Osteocyte (in vitro differentiated cells): ENCODE measurements at places on chromosomes 16 and 17. TPM values are rescaled to one million over a fixed set of nuclear protein-coding genes. Genes with fewer than 3 reads are reported as not detected.

DNA sequence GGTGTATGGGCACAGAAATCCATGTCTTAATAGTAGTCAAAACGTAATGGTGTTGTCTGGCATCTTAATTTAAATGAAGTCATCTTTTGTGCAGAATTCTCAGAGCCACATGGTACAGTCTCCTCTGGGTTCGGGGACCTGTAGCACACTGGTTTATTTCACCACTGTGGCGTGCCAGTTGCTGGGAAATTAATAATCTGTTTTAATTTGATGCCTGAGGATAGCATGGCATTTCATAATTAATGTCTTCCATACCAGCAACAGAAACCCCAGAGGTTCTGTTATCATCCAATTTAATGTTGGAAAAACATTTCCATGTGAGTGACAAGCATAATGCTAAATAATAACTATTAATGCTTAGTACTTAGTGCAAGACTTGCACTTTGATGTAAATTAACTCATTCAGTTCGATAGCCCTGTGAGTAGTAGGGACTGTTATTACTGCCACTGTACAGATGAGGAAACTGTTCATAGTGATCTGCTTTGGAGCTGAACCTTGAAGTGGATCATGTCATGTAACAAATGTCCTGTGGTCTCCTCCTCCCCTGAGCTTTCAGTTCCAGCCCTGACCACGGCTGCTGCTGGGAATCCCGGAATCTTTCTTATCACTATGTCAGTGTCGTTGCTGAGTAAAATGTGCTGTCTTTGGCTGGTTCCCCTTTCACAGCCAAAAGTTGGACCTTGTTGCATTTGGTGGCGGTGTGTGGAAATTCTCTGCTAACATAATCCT lies 51.2 kb downstream of the SNX29 start:
- no peak overlapping the region for H3K4me3 ChIP-seq
- no peak for DNase-seq
- no peaks in the 10 kb centered on the region for H3K27me3 ChIP-seq
- H3K36me3 ChIP-seq: peaks cover 2% of the 10 kb centered on the region

HAGHL gene
- 11.3 and 17.3 TPM in 2 replicates for total RNA-seq

TNS4 gene
- 0.21 and 0.73 TPM in 2 replicates for total RNA-seq

GRCh38 chr17:75557075-75557851 lies 30.3 kb upstream of the MYO15B start:
- H3K27ac ChIP-seq: peak overlapping the region; percentile 34
- no peaks in the 10 kb centered on the region for H3K36me3 ChIP-seq
- peaks cover 17% of the 10 kb centered on the region for H3K4me1 ChIP-seq
- no peaks in the 10 kb centered on the region for H3K27me3 ChIP-seq
- no peak for DNase-seq
- no peak overlapping the region for H3K4me3 ChIP-seq

DNA sequence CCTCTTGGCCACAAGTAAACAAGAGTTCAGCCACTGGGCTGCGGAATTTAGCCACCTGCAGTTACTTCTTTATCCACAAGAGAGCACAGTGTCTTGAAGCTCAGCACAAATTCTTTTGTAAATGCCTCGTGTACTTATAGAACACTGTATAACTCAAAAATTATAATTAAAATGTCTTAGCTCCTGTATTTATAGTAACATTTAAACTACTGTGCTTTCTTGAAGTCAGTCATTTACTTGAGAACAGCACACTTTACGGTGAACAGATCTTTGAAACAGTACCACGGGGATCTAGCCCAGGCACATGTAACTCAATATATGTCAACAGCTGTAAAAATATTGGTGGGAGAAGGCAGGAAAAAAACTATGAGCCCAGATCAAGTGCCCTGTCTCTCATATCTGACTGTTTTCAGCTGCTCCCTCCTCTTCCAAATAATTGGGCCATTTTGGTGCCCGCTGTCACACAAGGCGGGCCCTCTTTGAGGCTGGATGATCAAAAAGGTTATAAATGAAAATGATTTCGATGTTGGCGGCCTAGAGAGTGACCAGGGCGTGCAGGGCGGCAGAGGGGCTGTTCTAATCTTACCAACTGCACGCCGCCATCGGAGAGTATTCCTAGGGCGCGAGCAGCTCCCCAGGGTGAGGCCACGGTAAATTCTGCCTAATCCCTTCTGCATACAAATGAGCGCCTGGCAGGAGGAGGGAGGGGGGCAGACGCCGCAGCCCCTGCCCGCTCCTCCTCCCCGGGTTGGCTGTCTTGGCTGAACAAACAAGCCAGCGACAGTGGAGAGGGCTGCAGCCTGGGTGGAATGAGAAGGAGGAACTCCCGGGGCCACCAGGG lies 183.2 kb downstream of the C16orf78 start:
- H3K36me3 ChIP-seq: no peaks in the 10 kb centered on the region
- peaks cover 4% of the 10 kb centered on the region for H3K4me1 ChIP-seq
- H3K27me3 ChIP-seq: peaks cover 3% of the 10 kb centered on the region
- H3K4me3 ChIP-seq: no peak overlapping the region
- no peak overlapping the region for H3K27ac ChIP-seq
- DNase-seq: no peak

- no peaks in the 10 kb centered on the region for H3K36me3 ChIP-seq
- H3K4me3 ChIP-seq: no peak overlapping the region
- no peaks in the 10 kb centered on the region for H3K4me1 ChIP-seq
- no peaks in the 10 kb centered on the region for H3K27me3 ChIP-seq
Observed at GRCh38 chr16:23334457-23334853, 32.4 kb downstream of the SCNN1B start.

GRCh38 chr17:39973496-39973895 lies 7.1 kb upstream of the PSMD3 start:
- no peak overlapping the region for H3K4me3 ChIP-seq
- peaks cover 6% of the 10 kb centered on the region for H3K4me1 ChIP-seq

- no peak overlapping the region for H3K4me3 ChIP-seq
- H3K27ac ChIP-seq: no peak overlapping the region
- no peak for DNase-seq
- peaks cover 85% of the 10 kb centered on the region for H3K4me1 ChIP-seq
Observed at GRCh38 chr16:3874794-3875692, 5.5 kb downstream of the CREBBP start.

DNA sequence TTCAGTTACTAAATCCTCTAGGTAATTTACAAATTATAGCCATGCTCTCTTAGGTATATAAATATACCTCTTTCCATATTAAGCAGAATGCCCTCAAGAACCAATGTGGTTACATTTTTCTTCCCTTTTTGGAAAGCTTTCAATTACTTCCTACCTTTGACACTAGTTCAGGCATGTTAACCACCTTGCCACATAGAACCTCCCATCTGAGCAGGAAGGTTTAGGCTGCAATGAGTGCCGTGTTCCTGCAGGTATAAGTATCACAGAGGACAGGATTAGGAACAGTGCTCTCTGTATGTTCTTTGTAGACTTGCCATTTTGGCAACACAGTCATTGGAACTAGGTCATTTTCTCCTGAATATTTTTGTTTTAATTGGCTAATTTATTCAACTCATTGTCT lies 20.1 kb downstream of the KRT25 start:
- H3K27me3 ChIP-seq: peaks cover 70% of the 10 kb centered on the region
- no peak overlapping the region for H3K27ac ChIP-seq
- no peaks in the 10 kb centered on the region for H3K36me3 ChIP-seq
- DNase-seq: no peak

RAB11FIP4 gene
- total RNA-seq: 0.99 and 1.0 TPM in 2 replicates

DNA sequence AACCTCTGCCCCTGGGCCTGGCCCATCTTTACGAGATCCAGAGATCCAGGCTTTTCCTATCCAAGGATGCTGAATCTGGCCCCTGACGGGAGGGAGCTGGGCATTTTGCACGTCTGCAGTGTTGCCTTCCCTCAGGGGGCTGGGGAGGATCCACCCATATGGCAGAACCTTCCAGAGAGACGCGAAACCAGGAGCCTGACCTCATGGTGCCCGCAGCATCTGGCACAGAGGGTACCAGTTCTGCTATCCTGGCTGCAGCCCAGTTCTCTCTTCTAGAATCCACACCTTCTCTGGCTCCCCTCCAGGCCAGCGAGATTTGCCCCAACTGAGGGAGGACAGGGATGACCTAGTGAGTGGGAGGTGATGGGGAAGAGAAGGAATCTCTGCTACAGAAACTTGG lies 20.5 kb upstream of the ZNF652 start:
- no peak overlapping the region for H3K27ac ChIP-seq
- H3K27me3 ChIP-seq: peaks cover 4% of the 10 kb centered on the region
- no peaks in the 10 kb centered on the region for H3K4me1 ChIP-seq
- H3K36me3 ChIP-seq: peaks cover 3% of the 10 kb centered on the region
- no peak overlapping the region for H3K4me3 ChIP-seq

- peak overlapping the region; percentile 88 for H3K27ac ChIP-seq
- peaks cover 45% of the 10 kb centered on the region for H3K4me1 ChIP-seq
- H3K4me3 ChIP-seq: no peak overlapping the region
- H3K27me3 ChIP-seq: no peaks in the 10 kb centered on the region
Observed at GRCh38 chr17:69175625-69176456, 34.1 kb upstream of the ABCA6 start.

GRCh38 chr17:9994761-9995160 lies 89.7 kb upstream of the RCVRN start:
- DNase-seq: no peak
- H3K4me1 ChIP-seq: no peaks in the 10 kb centered on the region
- peaks cover 7% of the 10 kb centered on the region for H3K27me3 ChIP-seq
- no peak overlapping the region for H3K4me3 ChIP-seq
- H3K27ac ChIP-seq: no peak overlapping the region
- H3K36me3 ChIP-seq: no peaks in the 10 kb centered on the region

GRCh38 chr17:79539944-79540705 lies 70.7 kb downstream of the RBFOX3 start:
- no peaks in the 10 kb centered on the region for H3K4me1 ChIP-seq
- no peak overlapping the region for H3K4me3 ChIP-seq
- H3K36me3 ChIP-seq: no peaks in the 10 kb centered on the region
- no peak overlapping the region for H3K27ac ChIP-seq
